ENCODE measurements at places on chromosomes 4 and X. TPM values are rescaled to one million over a fixed set of nuclear protein-coding genes. Genes with fewer than 3 reads are reported as not detected.
A peak's percentile ranks its signal among the peaks of the same experiment; 100 is the strongest.

The NR0B1 gene
- total RNA-seq: not detected

The GUCY1B1 gene
- 0.11 TPM for total RNA-seq

The EPGN gene
- total RNA-seq: not detected

The MTTP gene
- 0.04 TPM for total RNA-seq

The BBS12 gene
- 3.1 TPM for total RNA-seq

The GASK1B gene
- total RNA-seq: 1.1 TPM

The ARHGAP6 gene
- 55.0 TPM for total RNA-seq

- no peak overlapping the region for H3K4me3 ChIP-seq
- no peaks in the 10 kb centered on the region for H3K27me3 ChIP-seq
- H3K36me3 ChIP-seq: no peaks in the 10 kb centered on the region
- H3K27ac ChIP-seq: no peak overlapping the region
Measured at GRCh38 chrX:95764972-95765451, 919.6 kb upstream of the DIAPH2 start.

DNA sequence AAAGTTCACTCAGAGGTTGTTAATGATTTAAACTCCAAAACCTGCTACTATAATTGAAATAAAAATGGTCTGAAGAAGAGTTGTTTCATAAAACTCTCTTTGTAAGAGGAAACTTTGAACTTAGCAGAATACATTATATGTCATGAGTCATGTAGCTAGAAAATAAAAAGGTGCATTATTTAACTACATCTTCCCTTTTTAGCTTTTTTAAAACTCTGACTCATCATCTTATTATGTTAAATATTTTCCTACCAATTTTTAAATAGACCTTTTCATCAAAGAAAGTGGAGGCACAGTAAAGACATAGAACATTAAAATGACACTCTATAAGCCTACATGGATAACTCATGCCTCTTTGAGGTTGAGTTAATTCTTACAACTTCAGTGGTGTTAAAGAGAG lies 1.2 kb upstream of the ZNF827 start:
- DNase-seq: no peak
- no peak overlapping the region for H3K27ac ChIP-seq
- no peaks in the 10 kb centered on the region for H3K36me3 ChIP-seq
- H3K27me3 ChIP-seq: peaks cover 23% of the 10 kb centered on the region

GRCh38 chr4:3623106-3623505 lies 90.9 kb upstream of the LRPAP1 start:
- H3K36me3 ChIP-seq: no peaks in the 10 kb centered on the region
- no peaks in the 10 kb centered on the region for H3K4me1 ChIP-seq
- peaks cover 7% of the 10 kb centered on the region for H3K27me3 ChIP-seq
- H3K4me3 ChIP-seq: no peak overlapping the region
- no peak for DNase-seq

DNA sequence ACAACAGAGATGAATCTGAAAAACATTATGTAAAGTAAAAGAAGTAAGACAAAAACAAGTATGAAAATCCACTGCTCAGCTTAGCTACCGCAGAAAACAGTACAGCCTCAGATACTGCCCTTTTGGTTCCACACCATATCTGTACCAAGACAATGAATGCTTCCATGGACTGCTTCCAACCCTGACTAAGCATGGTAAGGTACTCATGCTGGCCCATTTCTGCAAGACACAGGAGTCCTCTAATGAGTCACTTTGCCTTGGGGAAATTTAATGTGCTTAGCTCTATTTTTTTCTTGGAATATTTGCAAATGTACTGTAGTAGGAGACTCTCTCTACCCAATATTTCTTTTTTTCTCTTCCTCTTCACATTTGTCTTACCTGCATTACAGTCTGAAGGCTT lies 931.7 kb upstream of the HS3ST1 start:
- no peaks in the 10 kb centered on the region for H3K4me1 ChIP-seq
- no peak overlapping the region for H3K27ac ChIP-seq
- H3K27me3 ChIP-seq: no peaks in the 10 kb centered on the region
- DNase-seq: no peak

DNA sequence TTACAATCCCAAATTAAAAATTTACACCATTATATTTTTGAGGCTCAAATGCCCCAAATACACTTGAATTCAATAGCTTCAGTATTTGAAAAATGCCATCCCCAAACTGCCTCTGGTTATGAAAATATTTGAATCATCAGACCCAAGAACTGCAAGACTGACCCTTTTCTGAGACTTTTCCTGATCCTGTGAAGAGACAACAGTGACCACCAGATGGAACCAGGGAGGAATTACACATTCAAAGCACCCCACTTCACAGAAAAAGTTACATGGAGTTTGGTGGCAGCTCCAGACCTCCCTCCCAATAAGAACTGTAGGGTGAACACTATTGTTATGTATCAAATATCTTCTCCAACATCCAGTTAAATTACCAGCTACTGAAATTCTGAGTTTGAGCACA lies 44.0 kb upstream of the SCD5 start:
- DNase-seq: peak; percentile 13
- no peak overlapping the region for H3K27ac ChIP-seq
- H3K4me3 ChIP-seq: no peak overlapping the region
- H3K4me1 ChIP-seq: no peaks in the 10 kb centered on the region
- H3K36me3 ChIP-seq: peaks cover 79% of the 10 kb centered on the region

DNA sequence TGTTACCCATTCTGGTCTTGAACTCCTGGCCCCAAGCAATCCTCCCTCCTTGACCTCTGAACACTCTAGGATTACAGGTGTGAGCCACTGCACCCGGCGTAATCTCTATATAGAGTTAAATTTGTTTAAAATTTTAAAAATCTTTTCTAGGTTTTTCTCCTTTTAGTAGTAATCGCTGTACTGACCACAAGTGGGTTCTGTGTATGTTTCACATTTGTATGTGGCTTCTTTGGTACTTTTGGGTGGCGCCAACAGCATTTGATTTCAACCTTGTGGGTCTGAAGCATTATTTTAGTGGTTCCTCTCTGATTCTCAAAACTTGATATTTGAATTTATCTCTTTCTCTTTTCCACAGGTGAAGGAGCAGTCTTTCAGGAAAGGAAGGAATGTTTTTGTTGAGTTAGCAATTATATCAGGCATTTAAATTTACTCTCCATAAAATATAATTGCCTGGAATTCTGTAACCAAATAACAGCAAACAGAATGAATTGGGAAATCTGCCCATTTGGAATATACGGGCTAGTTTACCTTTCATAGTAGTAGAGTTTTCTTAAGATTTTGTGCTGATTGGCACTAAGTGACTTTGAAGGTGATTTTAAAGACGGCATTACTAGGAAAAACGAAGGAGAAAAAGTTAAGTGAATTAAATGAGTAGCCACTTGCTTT lies 29.5 kb downstream of the ARHGAP10 start:
- H3K27me3 ChIP-seq: no peaks in the 10 kb centered on the region
- H3K4me3 ChIP-seq: no peak overlapping the region
- DNase-seq: no peak

- H3K36me3 ChIP-seq: no peaks in the 10 kb centered on the region
- H3K27ac ChIP-seq: no peak overlapping the region
- no peak overlapping the region for H3K4me3 ChIP-seq
- H3K4me1 ChIP-seq: no peaks in the 10 kb centered on the region
- DNase-seq: no peak
- no peaks in the 10 kb centered on the region for H3K27me3 ChIP-seq
Measured at GRCh38 chr4:90181644-90182043, 54.5 kb downstream of the CCSER1 start.

GRCh38 chrX:16999275-16999674 lies 52.8 kb downstream of the REPS2 start:
- no peak for DNase-seq
- H3K27ac ChIP-seq: no peak overlapping the region
- no peaks in the 10 kb centered on the region for H3K4me1 ChIP-seq

DNA sequence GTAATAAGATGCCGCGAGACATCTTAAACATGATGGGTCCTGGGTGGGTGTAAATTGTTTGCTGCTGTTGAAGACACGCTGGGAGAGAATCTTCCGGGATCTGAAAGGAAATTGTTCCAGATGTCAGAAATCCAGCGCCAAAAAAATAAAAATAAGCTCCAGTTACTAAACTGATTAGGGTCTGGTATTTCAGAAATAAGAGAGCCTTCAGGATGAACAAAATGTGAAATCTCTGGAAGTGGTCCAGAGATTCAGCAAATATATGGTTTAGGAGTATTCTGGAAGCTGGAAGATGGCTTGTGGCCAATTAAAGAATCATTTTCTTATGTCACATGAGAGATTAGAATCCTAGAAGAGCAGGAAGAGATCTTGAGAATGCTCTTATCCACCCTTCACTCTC lies 75.8 kb upstream of the NHS start:
- no peak overlapping the region for H3K27ac ChIP-seq
- no peak overlapping the region for H3K4me3 ChIP-seq
- no peak for DNase-seq
- H3K27me3 ChIP-seq: no peaks in the 10 kb centered on the region
- no peaks in the 10 kb centered on the region for H3K4me1 ChIP-seq

Measured in K562 (cell line).